ENCODE measurements at places on chromosomes 11 and 22.

- DNase-seq, result no peak
Observed at GRCh38 chr11:18692941-18693760, 5.4 kb upstream of the TMEM86A start.

DNA sequence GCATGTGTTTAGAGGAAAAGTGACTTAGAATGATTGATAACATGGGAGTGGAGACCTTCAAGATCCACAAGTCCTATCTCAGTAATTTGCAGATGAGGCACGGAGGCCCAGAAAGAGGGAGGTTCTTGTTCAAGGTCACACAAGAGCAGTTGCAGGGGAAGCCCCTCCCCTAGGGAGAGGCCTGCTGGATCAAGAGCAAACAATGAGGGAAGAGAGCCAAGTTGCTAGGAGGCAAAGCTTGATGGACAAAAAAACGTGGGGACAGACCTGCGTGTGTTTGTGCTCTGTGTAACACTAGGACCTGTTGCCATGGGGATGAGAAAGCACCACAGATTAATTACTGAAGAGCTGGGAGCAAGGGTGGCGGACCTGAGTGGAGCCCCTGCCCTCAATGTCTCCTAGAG, 6.4 kb upstream of the MFRP start:
- DNase-seq, result peak; percentile 42

DNA sequence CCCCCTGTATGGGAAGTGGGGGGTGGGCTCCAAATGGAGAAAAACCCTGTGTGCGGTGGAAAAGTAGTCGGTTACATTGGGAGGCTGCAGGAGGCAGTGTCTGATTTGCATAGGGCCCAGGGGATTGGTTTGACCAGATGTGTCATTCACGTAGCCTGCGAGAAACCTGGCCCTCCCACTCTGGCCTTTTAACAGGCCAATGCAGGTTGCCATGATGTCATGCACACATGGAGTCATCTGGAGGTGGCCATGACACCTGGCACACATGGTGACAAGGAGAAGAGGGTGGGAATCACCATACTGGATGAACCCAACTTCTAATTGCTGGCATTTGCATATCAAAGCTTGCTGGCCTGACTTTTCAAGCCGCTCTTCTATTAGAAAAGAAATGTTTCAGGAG, 50.6 kb downstream of the FAM181B start:
- DNase-seq, result no peak

DNA sequence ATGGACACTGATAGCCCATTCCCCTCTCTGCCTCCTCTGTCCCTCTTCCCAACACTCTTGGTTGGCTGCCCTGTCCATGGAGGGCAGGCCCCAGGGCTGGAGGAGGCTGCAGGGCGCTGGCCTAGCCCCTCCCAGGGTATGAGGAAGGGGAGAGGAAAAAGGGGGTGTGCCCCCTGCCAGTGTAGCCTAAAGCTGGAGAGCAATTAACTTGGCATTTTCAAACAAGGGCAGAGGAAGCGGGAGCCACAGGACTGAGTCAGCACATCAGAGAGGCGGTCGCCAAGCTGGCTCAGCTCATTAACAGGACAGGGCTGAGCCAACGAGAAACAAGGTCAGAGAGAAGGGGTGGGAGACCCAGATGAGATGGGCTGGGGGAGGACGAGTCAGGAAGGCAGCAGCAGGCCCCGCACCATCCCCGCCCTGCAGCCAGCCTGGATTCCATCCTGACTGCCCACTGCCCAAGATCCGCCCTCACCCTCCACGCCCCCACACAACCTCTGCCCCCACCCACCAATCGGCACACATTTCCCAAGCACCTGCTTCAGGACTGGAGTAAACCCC, 76.3 kb downstream of the BUD13 start:
- DNase-seq, result no peak

- no peak for DNase-seq
Observed at GRCh38 chr22:40029189-40029890, 34.6 kb downstream of the FAM83F start.

GRCh38 chr11:58285483-58286040, 17.5 kb upstream of the OR10W1 start:
- no peak for DNase-seq

DNA sequence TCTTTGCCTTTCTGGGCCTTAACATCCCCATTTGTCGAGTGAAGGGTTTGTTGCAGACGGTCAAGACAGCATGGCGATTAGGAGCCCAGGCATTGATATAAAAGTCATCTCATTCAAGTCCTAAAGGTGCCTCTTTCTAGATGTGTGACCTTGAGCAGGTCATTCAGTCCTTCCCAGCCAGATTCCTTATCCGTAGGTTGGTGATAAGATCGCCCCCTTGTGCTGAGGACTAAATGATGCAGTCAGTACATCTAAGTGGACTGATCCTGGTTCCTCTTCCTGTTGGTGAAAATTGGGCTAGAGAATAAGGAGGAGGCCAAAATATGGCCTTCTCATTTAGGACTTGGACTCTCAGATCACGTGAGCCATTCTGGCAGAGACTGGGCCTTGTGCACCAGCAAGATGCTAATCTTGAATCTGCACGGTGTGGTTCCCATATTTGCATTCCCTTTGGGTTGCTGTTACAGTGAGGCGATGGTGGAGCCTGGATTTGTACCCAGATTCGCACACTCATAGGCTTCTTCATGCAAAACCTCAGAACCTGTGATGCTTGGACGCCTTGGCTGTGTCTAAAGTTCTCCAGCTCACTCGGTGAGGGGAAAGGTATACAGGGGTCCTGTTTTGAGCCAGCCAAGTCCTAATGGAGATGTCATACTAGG, 156.8 kb downstream of the MYO18B start:
- DNase-seq, result no peak

All from fibroblast of the aortic adventitia (primary cell).